NCI-H460 (cell line): ENCODE measurements at places on chromosomes 4 and X. TPM values are rescaled to one million over a fixed set of nuclear protein-coding genes. Genes with fewer than 3 reads are reported as not detected.

Gene MAGEC3
- not detected in 2 replicates for total RNA-seq

Gene DMP1
- 0.02 TPM in 1 of 2 replicates, not detected in the other for total RNA-seq

Gene ZNF185
- total RNA-seq = 1.3 and 1.4 TPM in 2 replicates

Gene AFAP1
- 29.8 and 31.2 TPM in 2 replicates for total RNA-seq

Gene TXK
- total RNA-seq = 2.5 TPM in 2 replicates

Gene C4orf36
- 0.20 TPM in 1 of 2 replicates, not detected in the other for total RNA-seq

Gene SLITRK4
- 95.2 and 109 TPM in 2 replicates for total RNA-seq

Gene YTHDC1
- 34.8 and 38.8 TPM in 2 replicates for total RNA-seq

Gene CBR4
- total RNA-seq = 12.4 and 14.8 TPM in 2 replicates

Gene F11
- not detected in 2 replicates for total RNA-seq

Gene SPANXN3
- not detected in 2 replicates for total RNA-seq

Gene TRPC5OS
- not detected in 2 replicates for total RNA-seq

Gene RBM46
- total RNA-seq = not detected in 2 replicates

Gene TEC
- total RNA-seq = 2.7 and 2.9 TPM in 2 replicates
